Fibroblast of skin of scalp (primary cell): ENCODE measurements at places on chromosomes 16 and 17.

DNA sequence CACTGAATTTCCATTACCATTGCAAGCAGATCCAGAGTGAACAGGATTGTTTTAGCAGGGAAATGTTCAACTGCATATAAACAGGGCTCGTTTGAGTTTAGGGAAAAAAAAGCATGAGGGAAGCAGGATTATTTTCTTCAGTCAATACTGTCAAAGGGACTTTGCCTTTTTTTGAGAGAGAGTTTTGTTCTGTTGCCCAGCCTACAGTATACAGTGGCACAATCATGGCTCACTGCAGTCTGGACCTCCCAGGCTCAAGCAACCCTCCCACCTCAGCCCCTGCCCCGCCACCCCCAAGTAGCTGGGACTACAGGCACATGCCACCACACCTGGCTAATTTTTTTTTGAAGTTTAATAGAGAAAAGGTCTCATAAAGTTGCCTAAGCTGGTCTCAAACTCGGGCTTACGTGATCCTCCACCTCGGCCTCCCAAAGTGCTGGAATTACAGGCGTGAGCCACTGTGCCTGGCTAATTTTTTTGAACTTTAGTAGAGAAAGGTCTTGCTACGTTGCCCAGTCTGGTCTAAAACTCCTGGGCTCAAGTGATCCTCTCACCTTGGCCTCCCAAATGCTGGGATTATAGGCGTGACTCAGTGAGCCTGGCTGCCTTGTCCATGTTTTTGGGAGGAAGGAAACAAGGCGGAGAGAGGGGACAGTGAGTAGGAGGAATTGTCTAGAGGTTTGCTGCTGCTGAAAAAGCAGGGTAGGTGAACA, 14.8 kb downstream of the PKD1L3 start:
- no peak for DNase-seq

- DNase-seq = no peak
Observed at GRCh38 chr16:80028581-80029380, 428.2 kb upstream of the MAF start.

GRCh38 chr16:19785512-19786130, 67.5 kb downstream of the IQCK start:
- no peak for DNase-seq

DNA sequence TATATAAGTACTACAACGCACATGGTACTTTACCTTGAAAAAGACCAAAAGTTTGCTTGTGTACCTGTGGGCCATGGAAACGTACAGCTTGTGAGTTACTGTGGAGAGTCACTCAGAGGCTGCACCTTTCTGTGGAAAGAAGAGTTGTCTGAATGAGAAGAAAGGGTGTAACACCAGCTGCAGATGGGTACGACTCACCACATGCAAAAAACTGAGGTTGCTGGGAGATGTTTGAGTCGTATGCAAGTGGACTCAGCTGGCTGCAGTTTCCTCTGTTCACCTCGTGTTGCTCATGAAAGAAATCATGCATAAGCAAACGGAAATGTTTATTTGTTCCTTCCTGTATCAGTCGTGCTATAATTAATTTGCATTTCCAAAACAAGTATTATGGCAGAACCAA, 22.4 kb upstream of the DYNLRB2 start:
- no peak for DNase-seq

- no peak for DNase-seq
Observed at GRCh38 chr17:41522301-41523224, 3.9 kb upstream of the KRT15 start.
